ENCODE measurements at places on chromosomes 6 and 20.

DNA sequence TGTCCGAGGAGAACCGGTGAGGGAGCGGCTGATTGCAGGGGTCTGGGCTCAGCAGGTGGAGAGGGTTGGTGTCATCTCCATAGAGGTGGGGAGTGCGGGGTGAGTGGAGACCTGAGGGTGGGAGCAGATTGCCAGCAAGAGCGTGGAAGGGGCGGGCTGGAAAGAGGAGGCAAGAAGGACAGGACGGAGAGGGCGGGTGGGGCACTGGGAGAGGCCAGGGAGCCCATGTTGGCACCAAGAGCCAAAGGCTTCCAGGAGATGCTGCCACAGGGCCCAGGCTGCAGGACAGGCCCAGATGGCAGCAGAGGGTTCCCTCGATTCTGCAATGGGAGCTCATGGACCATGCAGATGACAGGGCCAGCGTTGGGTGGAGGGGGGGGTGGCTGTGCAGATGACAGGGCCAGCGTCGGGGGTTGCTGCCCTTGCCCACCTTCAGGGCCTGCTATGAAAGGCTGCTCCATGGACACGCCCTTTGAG, 105.4 kb downstream of the TMEM242 start:
- no peak for DNase-seq

- DNase-seq = no peak
Observed at GRCh38 chr6:114471450-114471849, 128.6 kb upstream of the HS3ST5 start.

DNA sequence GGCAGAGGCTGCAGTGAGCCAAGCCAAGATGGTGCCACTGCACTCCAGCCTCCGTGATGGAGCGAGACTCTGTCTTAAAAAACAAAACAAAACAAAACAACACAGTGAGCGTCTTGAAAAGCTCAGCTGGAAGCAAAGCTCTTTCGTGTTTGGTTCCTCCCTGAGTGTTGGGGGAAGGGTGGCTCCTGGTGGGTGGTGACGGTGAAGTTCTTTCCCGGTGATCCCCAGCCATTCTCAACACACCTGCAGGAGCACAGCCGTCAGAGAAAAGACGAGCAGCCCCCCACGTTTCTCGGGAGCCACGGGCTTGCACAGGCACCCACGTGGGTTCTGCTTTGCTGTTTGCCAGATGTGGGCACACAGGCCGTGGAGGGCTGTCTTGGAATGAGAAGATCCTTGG, 3.2 kb downstream of the BHLHE23 start:
- no peak for DNase-seq

- no peak for DNase-seq
Observed at GRCh38 chr6:68746376-68746775, 111.3 kb downstream of the ADGRB3 start.

- DNase-seq = no peak
Observed at GRCh38 chr6:43016943-43017334, 2.9 kb downstream of the KLHDC3 start.

GRCh38 chr6:125285936-125286335, 15.8 kb downstream of the HDDC2 start:
- DNase-seq = no peak

GRCh38 chr6:29491574-29491973, 3.8 kb upstream of the MAS1L start:
- DNase-seq = no peak

DNA sequence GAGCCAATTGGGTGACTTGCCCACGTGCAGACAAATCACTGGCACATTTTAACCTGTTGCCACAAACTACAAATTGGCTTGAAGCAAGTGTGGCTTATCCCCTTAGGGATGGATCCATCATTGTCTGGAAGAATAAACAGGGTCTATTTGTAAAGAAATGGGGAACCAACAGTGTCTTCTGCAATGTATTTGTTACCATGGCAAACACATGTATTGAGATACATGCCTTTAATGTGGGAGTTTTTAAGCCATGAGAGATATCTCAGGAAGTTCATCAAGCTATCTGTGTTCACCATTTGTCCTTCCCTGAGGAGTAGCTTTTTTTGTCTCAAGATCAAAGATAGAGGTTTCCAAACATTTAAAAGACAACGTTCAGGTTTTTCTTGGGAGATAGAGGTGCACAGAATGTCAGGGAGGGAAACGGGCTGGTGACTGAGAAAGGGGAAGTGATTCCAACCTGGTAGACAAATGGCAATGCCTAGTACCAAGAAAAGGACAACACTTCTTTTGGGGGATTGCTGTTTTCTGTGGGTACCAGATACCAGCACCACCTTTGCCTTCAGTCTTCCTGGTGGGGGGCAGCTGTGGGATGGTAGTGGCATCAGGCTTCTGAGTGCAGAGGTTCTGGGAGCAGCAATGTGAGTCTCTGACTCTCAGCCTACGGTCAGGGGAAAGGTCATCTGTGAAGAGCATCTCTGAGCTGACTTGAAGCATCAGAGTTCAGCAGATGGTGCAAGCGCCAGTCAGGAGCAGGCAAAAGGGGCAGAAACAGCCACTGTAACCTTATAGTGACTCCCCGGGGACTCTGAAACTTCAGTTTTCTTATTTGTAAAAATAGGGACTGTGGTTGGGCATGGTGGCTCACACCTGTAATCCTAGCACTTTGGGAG, 20.1 kb upstream of the BCAS1 start:
- DNase-seq = no peak

DNA sequence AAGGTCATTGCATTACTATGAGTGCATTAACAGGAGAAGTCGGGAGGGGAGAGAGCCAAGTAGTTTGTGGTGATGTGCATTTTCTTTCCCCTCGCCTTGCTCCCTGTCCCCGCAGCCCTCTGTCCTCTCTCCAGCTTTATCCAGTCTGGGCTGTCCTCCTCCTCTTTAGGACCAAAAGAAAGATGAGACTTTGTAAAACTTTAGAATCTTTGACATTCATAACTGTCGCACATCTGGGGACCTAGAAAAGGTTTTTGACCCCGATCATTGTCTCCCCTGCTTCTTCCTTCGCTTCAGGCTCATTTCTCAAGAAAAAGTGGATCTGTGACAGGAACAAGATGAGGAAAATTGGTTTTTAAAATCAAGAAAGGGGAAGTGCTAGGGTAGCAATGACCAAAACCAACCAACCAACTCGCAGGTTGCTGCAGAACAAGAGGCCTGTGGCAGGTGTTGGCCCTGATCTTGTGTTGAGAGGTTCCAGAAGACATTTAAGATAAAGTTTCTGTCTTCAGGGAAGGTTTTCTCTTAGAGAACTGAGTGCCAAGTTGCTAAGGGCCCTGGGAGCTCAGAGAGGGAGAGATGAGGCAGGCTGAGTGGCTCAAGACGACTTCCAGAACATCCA, 17.6 kb downstream of the SYTL3 start:
- no peak for DNase-seq

DNA sequence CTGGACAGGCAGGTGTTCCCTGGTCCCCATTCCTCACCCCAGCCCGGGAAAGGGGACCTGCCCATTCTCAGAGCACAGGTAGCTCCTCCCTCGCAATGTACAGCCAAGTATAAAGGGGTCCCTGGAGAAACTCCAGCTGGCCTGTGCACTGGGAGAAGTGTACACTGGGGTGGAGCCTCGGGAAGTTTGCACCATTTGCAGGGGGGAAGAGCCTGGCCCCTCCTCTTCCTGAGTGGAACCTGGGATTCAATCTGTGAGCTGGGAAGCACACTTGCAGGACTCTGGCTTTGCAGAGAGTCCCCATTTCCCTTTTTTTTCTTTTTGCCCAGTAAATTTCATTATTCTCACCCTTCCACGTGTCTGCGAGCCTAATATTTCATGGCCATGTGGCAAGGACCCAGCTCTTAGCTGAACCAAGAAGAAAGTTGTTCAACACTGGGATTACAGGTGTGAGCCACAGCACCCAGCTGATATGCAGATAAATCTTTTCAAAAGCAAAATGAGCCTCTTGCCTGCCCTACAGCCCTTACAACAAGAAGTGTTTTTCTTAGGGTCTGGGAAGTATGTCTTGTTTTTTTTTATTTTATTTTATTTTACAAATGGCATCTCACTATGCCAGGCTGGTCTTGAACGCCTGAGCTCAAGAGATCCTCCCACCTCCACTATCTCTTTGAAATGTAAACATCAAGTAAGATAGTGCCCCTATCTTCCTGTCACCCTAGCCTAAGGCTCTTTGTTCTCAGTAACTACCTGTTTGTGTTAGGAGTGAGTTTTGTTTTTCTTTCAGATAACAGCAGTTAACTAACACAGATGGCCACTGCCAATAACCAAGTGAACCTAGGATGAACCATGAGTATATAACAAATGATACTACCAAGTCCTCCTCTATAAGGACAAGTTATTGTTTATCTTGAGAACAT, 9.3 kb upstream of the RNGTT start:
- DNase-seq = no peak

- no peak for DNase-seq
Observed at GRCh38 chr6:13761361-13762036, 49.9 kb upstream of the RANBP9 start.

GRCh38 chr6:90650041-90650940, 63.4 kb upstream of the MAP3K7 start:
- DNase-seq = no peak

GRCh38 chr6:28224131-28225055, 682 bp upstream of the ZSCAN9 start:
- DNase-seq = no peak

DNA sequence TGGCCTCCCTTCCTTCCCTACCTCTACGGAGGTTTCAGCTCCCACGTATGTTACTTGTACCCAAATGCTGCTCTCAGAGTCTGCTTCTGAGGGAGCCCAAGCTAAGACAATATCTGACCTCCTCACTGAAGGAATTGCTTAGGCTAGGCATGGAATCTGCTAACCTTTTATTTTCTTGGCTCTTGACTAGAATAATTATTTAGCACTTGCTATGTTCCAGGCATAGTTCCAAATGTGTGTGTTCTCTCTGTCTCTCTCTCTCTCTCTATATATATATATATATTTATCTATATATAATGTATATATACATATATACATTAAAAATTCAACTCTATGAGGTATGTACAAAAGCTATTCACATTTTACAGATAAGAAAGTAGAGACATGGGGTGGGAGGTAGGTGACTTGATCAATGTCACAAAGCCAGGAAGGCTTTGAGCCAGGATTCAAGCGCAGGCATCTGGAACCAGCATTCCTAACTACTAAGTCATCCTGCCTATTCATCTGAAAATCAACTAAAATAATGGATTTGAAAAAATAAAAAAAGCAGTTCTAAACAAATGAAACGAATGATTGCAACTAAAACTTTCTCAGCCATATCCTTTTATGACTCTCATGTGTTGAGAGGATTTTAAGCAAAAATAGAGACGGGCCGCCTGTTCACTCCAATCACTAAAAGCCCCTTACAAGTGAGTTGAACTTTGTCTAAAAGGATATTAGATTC, 189.7 kb upstream of the JAG1 start:
- no peak for DNase-seq

DNA sequence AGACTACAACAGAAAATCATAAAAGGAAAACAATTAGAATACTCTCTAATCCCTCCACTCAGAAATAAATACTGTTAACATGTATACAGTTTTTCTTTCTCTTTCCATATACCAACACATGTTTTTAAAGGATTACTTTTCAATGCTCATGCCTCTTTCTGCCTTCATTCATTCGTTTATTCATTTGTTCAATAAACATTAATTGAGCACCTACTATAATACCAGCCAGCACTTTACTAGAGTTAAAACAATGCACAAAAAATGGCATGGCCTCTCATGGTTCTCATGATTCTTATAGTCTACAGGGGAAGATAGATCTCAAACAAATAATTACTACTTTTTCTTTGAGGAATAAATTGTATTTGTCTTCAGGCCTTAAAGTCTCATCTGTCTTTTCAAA, 70.3 kb upstream of the RIPOR2 start:
- no peak for DNase-seq

DNA sequence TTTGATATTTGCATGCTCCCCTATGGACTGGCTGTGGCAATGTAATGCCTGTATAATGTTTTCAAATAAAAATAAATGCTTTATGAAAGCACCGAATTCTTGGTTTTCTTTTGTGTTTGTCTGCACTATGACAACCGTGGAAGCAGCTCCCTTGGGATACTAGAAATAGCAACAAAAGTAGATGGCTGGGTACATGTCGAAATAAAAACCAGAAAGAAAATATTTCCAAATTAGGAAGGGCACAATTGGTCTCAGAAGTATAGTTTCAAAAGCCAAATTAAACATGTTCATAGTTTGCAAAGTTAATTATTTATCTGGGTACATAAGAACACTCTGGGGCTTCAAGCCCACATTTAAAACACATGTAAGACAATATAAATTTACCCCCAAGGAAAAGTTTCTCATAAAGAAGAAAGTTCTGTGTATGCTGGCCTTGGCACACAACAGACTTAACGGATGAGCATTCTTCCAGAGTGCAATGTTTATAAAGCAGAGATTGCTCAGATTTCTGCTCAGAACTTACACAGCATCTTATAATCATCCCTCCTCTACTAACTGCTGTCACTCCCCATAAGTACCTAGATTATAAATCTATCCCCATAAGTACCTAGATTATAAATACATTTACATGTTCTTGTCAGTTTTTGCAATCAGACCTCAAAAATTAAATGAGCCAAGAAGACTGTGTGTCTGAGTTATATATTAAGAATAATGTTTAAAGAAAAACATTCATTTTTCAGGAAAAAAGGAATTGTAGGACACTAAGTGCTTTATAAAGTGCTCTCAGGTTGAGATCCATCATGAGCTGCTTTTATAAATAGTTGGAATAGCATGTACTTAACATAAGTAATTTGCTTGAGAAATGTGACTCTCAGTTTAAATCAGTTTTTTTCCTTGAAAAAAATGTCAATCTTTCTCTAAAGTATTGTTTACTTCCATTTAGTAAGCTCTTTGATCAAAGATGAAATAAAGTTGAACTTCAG, 230.2 kb upstream of the PLN start:
- no peak for DNase-seq

DNA sequence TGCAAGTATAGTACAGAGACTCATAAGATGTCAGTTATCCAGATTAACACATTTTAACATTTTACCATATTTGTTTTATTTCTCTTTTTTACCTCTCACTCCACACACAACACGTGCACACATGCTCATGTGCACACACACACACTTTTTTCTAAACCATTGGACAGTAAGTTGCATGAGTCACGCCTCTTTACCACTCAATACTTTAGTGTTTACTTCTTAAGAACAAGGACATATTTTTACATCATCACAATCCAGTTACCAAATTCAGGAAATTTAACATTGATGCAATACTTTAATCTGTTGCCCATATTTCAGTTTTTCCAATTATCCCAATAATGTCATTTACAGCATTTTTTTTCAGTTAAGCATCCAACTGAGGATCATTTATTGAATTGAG, 109.0 kb downstream of the RIN2 start:
- DNase-seq = no peak
